ENCODE measurements at places on chromosomes 16 and 17.

- peak; percentile 83 for DNase-seq
Observed at GRCh38 chr16:55470533-55471371, 8.2 kb upstream of the MMP2 start.

DNA sequence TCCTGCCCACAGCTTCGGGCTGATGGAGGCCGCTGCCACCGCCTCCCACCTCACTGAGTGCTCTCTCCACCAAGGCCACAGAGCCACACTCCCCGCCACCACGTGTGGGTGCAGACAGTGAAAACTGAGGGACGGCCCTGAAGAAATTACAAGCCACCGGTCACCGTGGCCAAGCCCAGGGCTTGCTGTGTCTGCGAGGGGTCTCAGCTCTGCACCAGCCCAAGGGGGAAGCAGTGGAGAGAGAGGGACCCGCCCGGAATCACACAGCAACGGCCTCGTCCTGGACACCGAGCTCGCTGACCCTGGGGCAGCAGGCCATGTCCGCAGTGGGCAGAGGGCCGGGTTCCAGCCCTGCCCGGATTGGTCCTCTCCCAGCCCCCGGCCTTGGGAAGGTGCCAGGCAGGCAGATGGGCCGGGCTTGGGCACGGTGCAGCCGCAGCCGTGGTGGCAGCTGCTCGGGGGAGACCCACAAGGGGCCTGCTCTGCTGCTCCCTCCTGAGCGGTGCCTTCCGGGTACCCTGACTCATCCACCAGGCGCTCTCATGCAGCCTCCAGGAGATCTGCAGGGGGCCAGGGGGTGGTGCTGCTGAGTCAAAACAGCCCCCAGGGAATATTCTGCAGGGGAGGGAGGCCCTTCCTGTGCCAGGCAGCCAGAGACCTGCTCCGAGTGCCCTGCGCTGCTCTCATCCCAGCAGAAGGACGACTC, 52.0 kb downstream of the CBFA2T3 start:
- DNase-seq, result peak; percentile 63

DNA sequence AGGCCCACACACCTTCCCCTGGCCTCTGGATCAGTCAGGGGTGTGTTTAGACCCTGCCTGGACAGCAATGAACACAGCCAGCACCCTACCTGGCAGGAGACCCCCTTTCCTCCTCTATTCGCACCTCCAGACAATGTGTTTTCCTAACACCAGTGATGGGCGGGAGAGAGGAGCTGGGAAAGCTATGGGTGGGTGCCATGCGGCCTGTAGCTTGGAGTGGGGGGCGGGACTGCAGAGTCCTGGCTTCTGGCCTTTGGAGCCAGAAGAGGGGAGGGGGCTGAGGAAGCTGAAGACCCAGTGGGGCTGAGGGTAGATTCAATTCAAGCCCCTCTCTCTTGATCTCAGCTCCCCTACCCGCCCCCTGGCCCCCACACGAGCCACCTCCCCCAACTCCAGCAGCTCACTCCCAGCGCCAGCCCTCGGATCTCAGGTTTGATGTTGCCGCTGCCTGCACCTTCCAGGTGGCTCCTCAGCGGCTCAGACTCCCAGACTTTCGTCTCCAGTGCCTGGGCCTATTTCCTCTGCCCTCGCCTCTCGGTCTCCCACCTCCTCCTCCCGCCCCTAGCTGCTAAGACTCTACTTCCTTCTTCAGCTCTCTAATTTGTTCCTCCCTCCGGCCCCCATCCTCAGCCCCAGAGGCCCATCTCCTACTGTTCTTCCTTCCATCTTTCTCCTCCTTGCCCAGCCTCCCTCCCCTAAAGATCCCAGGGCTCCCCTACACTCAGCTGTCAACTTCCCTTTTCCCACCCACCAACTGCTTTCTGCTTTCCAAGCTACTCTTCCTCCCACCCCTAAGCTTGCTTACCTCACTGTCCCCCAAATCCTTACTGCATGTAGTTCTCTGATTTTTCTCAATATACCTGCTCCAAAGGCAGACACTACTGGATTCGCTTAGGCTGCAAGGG, 6.8 kb upstream of the SP6 start:
- no peak for DNase-seq

DNA sequence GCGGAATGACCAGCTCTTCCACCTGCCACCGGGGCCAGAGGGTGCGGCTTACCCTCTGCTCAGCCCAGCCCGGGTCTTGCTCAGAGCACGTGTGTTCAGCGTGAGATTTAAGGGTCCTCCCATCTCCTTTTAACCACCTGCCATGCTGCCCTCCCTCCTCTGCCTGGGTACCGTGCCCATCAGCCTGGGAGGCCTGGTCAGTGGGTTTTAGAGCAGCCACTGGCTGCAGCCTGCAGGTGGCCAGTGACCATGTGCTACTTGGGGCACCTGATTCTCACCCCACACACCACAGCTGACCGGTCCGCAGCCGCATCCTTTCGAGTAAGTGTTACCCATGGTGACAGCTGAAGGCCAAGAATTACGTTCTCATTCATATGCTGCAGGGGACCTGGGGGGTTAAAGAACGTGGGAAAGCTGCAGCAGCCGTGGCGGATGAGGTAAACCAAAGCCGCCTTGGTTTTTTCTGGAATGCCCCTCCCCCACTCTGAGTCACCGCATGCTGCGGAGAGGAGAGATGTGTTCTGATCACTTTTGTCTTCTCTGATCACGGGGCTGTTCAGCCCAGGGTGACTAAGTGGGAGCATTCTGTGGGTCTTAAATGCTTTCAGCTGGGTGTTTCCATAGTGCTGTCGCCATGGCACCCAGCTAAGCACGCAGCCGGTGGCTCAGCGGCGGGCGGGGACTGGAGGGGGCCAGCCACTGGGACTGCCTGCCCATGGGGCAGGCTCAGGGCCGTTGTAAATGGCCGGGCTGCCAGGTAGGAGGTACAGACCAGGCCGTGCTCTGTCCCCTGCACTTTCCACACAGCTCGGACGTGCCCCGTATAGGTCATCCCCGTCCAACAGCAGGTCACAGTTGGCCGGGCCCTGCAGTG, 59.8 kb downstream of the BAIAP2 start:
- DNase-seq, result peak; percentile 93

DNA sequence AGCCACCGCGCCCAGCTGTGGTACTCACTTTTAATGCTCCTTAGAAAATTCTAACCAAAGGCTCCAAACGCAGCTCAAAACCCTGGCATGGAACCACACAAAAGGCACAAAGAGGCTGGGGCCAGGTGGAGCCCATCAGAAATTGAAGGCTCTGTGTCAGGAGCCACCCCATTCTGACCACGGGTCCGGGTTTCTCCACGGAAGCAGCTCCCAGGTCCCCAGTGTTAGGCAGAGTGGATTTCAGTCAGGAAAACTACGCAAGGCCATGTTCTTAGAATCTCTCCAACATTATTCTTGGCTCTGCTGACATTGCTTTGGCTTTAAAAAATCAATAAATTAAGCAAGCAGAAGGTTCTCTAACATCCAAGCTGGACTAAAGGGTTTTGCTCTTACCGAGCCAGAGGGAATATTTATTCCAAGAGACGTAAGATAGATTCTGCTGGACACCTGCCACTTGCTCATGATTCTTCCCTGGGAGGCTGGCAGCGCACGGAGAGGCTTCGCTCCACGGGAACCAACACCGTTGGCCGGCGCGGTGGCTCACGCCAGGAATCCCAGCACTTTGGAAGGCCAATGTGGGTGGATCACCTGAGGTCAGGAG, 93.5 kb downstream of the NXN start:
- no peak for DNase-seq

- DNase-seq, result peak; percentile 13
Observed at GRCh38 chr17:48351911-48352332, 78.1 kb downstream of the SKAP1 start.

GRCh38 chr17:39026980-39027451, 59.8 kb upstream of the FBXO47 start:
- no peak for DNase-seq

DNA sequence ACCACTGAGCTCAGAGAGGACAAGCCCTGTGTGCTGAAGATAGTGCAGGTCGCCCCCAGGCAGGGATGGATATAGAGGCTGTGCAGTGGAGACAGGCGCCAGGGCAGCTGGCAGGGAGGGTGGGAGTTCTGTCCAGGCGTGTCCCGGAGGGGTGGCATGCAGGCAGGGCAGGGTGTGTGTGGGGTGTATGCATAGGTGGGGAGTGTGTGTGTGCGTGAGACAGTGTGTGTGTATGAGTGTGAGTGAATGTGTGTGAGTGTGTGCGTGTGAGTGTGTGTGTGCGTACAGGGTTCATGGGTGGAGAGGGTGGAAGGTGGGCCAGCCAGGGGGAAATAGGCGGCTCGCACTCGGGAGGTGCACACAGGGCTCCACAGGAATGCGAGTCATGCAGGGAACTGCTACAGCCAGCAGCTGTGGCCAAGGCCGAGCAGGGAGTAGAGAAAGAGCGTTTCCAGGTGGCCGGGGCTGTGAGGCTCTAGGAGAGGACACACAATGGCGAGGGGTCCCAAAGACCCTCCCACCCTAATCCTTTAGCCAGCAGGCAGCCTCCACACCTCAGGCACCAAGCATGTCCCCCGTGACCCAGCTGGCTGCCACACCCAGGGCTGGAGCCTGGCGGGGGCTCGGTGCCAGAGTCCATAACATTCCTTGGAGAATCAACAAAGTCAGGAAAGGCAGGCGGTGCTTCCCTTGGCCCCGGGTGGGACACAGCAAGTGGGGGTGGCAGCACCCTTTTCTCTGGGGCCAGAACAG, 4.6 kb downstream of the PLCD3 start:
- no peak for DNase-seq

GRCh38 chr17:74390680-74391653, 23.7 kb downstream of the GPR142 start:
- no peak for DNase-seq

- no peak for DNase-seq
Observed at GRCh38 chr17:8311131-8311790, 1.2 kb downstream of the ARHGEF15 start.

DNA sequence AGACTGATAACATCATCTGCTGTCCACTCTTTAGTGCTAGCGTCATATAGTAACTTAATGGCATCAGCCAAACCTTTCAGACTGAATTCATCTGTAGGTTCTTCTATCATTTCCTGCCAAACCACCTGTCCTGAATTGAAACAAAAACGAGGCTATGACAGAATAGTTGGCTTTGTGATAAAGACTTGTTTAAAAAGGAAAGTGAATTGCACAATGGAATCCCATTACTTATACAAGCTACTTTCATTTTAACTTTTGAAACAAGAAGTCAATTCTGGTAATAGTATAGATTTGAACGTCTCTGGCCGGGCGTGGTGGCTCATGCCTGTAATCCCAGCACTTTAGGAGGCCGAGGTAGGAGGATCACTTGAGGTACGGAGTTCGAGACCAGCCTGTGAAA, 18.2 kb downstream of the LASP1NB start:
- DNase-seq, result no peak

DNA sequence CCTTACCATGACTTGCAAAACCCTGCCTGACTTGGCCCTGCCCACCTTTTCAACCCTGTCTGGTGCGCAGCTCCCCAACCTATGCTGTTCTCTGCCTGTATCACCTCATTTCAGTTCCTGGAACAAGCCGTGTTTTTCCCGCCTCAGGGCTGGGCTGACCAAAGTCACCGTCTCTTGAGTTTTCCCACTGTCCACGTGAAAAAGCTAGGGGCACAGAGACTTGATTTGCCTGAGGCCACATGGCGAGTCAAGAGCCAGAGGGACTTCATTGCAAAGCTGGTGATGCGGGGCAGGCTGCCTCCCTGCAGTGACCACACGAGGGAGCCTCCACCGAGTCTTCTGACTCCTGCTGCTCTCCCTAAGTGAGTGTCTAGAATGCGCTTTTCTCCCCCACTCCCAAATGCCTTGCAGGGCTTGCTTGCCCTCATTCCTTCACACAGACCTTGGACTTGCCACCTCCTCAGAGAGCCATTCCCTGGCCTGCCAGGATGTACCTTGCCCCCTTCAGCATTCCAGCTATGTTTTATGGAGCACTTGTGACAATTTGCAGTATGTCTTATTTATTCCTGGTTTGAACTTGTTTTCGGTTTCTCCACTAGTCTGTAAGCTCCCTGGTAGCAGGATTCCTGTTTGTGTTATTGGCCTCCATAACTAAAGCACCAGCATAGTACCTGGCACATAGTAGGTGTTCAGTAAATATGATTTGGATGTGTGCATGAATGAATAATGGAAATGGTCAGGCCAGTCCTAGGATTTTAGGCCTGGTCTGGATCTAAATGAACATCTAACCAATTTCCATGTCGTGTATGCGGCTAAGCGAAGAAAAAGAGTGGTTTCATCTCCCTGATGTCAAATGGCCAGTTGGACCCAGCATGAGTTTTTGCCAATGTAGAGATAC, 252.3 kb downstream of the SNX29 start:
- peak; percentile 29 for DNase-seq

- no peak for DNase-seq
Observed at GRCh38 chr17:34024386-34024785, 230.7 kb upstream of the CCL2 start.

GRCh38 chr17:74757931-74758847, 9.8 kb downstream of the NHERF1 start:
- DNase-seq, result peak; percentile 50

DNA sequence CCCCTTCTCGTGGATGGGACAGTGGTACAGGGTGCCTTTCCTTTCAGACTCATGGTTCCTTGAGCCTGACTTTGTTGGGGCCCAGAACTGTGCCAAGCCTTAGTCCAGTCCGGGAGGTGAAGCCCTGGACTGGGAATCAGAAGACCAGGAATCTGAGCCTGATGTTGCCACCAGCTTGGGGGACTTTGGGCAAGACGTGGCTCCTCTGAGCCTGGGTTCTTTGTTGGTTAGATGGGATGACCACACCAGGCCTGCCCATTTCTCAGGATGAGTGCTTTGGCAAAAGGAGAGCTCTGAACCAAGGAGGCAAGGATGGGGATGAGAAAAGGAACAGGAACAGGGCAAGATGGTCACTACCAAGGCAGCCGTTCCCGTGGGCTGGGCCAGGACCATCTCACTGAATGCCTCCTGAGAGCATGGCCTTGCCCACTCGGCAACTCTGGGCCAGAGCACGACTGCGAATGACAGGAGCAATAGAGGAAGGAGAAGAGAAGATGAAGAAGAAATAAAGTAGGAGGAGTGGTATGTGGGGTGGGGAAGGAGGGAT, 32.5 kb downstream of the PITPNM3 start:
- no peak for DNase-seq

- DNase-seq, result no peak
Observed at GRCh38 chr16:2238150-2238837, 2.0 kb downstream of the DNASE1L2 start.

- DNase-seq, result no peak
Observed at GRCh38 chr17:6137716-6138502, 67.7 kb downstream of the WSCD1 start.

DNA sequence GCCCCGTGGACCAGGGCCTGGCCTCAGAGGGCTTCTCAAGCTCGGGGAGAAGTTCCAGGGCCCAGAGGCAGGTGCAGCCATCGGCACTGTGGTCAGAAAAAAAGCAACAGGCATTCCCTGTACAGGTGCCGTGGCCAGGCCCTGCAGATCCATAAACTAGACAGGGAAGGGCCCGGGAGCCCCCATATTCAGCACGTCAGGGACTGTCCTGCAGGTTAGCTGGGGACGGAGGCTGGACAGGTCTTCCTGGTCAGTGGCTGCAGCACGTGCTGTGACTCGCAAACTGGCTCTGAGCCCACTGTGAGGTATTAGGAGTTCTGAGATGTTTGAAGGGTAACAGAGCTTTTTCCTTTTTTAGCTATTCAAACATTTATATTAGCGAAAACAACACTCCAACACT, 15.0 kb upstream of the C16orf95 start:
- no peak for DNase-seq

All from smooth muscle cell of the brain vasculature (primary cell).